ENCODE measurements at places on chromosomes 3 and 15. TPM values are rescaled to one million over a fixed set of nuclear protein-coding genes. Genes with fewer than 3 reads are reported as not detected.

The EBLN2 gene
- 2.5 TPM for polyA plus RNA-seq

The TCF12 gene
- polyA plus RNA-seq: 78.5 TPM

The SLC28A1 gene
- not detected for polyA plus RNA-seq

The CNTN6 gene
- polyA plus RNA-seq: not detected

The MUC13 gene
- not detected for polyA plus RNA-seq

The GPR156 gene
- polyA plus RNA-seq: 0.09 TPM

The RHOV gene
- polyA plus RNA-seq: 0.07 TPM

The STRC gene
- 0.20 TPM for polyA plus RNA-seq

The TMEM266 gene
- 0.06 TPM for polyA plus RNA-seq

The DPPA2 gene
- polyA plus RNA-seq: not detected

The PCOLCE2 gene
- 0.50 TPM for polyA plus RNA-seq

The NUSAP1 gene
- 59.2 TPM for polyA plus RNA-seq

The SST gene
- not detected for polyA plus RNA-seq

The ABHD14A gene
- polyA plus RNA-seq: 12.2 TPM

DNA sequence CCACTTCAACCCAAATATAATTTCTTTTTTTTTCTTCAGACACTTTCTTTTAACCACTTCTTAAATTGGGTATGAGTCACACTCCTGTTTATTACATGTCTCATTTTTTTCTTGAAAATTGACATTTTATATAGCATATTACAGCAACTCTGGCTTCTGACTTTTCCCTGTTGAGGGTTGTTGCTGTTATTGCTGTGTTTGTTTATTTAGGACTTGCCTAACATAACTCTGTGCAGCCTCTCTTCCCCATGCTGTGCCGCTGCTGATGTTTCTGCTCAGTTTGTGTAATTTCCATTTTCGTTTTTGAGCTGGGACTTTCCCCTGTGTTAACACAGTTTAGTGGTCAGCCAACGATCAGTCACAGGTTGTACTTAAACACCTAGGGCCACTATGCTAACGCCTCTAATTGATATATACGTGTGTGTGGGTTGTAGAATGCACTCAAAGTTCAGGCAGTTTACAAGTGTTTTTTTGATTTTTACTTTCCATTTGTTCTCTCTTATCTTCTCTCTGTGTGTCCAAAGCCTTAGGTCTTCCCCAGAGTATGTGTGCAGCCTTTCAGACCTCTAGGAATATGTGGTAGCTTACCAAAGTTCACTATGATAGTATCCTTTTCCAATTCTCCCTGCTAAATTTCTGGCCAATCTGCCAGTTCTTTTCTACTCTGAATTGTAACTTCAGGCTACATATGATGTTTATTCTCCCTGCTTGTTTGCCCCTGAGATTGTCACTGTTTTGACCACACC is 337.2 kb downstream of the ZBTB20 start:
- H3K36me3 ChIP-seq: no peaks in the 10 kb centered on the region
- peaks cover 2% of the 10 kb centered on the region for H3K4me1 ChIP-seq
- peak; percentile 65 for DNase-seq
- no peak overlapping the region for H3K4me3 ChIP-seq
- no peaks in the 10 kb centered on the region for H3K27me3 ChIP-seq

DNA sequence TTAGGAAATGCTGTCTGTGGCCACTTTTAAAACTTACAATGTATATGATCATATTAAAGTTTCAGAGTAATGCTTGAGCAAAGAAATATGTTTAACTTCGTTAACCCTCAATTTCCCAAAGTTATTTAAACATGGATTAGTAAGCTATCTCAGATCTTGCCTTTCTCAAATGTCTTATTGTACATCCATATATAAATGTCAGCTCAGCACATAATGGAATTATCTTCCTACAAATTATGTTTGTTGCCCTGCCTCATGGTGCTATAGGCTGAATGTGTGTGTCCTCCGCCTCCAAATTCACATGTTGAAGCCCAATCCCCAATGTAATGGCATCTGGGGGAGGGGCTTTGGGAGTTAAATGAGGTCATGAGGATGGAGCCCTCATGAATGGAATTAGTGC is 200.3 kb downstream of the MINAR1 start:
- H3K4me3 ChIP-seq: no peak overlapping the region
- H3K27ac ChIP-seq: no peak overlapping the region
- no peaks in the 10 kb centered on the region for H3K36me3 ChIP-seq
- peaks cover 2% of the 10 kb centered on the region for H3K4me1 ChIP-seq
- DNase-seq: no peak

- no peaks in the 10 kb centered on the region for H3K4me1 ChIP-seq
- H3K4me3 ChIP-seq: no peak overlapping the region
- H3K36me3 ChIP-seq: no peaks in the 10 kb centered on the region
These were observed 74.0 kb upstream of the MANF start for GRCh38 chr3:51311055-51311454.

DNA sequence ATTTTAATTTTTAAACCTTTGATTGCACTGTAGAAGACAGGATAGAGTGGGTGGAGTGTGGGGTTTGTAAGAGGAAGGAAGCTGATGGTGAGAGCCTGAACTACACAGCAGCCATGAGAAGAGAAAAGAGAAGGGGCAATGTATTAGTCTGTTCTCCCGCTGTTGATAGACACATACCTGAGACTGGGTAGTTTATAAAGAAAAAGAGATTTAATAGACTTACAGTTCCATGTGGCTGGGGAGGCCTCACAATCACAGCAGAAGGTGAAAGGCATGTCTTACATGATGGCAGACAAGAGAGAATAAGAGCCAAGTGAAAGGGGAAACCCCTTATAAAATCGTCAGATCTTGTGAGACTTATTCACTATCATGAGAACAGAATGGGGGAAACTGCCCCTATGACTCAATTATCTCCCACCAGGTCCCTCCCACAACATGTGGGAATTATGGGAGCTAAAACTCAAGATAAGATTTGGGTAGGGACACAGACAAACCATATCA is 37.3 kb downstream of the STARD5 start:
- no peaks in the 10 kb centered on the region for H3K4me1 ChIP-seq
- no peaks in the 10 kb centered on the region for H3K27me3 ChIP-seq
- no peak for DNase-seq
- no peak overlapping the region for H3K27ac ChIP-seq
- peaks cover 13% of the 10 kb centered on the region for H3K36me3 ChIP-seq

- peaks cover 3% of the 10 kb centered on the region for H3K4me1 ChIP-seq
- H3K27me3 ChIP-seq: no peaks in the 10 kb centered on the region
- no peaks in the 10 kb centered on the region for H3K36me3 ChIP-seq
- no peak overlapping the region for H3K27ac ChIP-seq
These were observed 910.1 kb downstream of the MCTP2 start for GRCh38 chr15:95141486-95141885.

DNA sequence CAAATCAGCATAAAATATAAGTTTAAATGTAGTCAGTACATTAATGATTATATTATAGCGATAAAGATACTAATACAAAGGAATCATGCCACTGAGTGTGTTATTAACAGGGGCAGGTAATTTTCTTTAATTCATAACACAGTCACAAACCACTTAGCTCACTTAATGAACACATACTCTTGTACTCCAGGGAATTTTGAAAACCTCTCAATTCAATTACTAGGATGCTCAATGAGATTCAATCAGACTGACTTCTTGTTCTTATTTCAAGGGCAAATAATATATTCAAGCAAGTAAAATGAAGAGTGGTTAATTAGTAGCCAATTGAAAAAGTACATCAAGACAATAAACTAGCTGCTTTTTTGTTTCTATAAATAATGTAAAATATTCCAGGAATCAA is 5.8 kb upstream of the SUCNR1 start:
- no peak overlapping the region for H3K4me3 ChIP-seq
- no peaks in the 10 kb centered on the region for H3K36me3 ChIP-seq
- H3K4me1 ChIP-seq: peaks cover 9% of the 10 kb centered on the region
- DNase-seq: no peak

DNA sequence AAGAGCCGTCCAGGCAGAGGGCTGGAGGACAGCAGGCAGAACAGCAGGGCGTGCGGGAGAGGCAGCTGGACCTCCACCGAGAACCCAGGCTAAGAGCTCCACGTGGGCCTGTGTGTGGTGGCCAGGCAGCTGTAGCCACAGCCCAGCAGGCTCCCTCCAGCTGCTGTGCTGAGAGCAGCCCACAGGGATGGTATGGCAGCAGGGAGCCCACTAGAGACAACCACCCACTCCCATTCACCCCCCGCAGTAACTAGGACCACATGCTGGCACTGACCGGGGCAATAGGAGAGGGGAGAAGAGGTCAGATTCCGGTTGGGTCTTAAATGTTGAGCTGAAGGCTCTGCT is 25.6 kb upstream of the MUSTN1 start:
- no peaks in the 10 kb centered on the region for H3K4me1 ChIP-seq
- no peak overlapping the region for H3K27ac ChIP-seq
- no peak for DNase-seq
- H3K4me3 ChIP-seq: no peak overlapping the region

- H3K4me3 ChIP-seq: peak overlapping the region; percentile 61
- H3K27me3 ChIP-seq: peaks cover 36% of the 10 kb centered on the region
- H3K4me1 ChIP-seq: no peaks in the 10 kb centered on the region
These were observed 754 bp downstream of the B3GNT5 start for GRCh38 chr3:183253528-183254486.

DNA sequence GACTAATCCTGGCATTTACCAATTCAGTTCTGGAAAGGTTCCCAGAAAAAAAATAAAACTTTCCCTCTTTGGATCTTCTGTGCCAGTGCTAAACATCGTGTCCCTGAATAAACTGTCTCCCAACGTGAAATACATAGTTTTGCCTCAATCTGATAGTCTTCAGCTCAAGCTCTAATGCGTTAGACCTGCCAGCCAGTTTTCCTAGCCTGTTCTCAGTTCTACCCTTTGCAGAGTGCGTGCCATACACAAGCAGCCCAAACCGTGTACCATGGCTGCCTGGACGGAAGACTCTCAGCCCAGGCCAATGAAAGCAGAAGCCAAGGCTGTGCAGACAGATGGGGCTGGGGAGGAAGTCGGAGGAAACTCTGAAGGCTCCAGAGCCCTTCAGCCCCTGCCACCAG is 11.4 kb upstream of the OCA2 start:
- peaks cover 23% of the 10 kb centered on the region for H3K36me3 ChIP-seq
- no peak overlapping the region for H3K27ac ChIP-seq
- peaks cover 3% of the 10 kb centered on the region for H3K27me3 ChIP-seq

DNA sequence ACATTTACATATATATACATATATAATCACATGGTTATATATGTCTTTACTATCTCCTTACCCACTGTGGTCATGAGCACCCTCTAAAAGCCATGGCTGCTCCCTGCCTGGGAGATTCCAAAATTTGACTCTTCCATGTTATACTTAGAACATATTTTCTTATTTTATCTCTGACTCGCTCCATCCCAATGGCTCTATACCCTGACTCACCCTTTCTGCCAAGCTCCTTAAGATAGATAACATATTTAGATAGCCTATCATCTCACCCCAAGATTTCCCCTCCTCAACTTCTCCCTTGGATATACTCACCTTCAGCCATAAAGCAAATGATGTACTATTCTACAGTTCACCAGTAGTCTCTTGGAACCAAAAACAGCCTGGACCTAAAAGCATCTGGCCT is 65.1 kb downstream of the CD200R1L start:
- H3K4me1 ChIP-seq: peaks cover 25% of the 10 kb centered on the region
- peak; percentile 68 for DNase-seq
- no peak overlapping the region for H3K27ac ChIP-seq
- no peaks in the 10 kb centered on the region for H3K36me3 ChIP-seq
- no peaks in the 10 kb centered on the region for H3K27me3 ChIP-seq
- H3K4me3 ChIP-seq: no peak overlapping the region

GRCh38 chr3:155292133-155292532 is 1.4 kb downstream of the STRIT1 start:
- H3K27me3 ChIP-seq: no peaks in the 10 kb centered on the region
- H3K4me3 ChIP-seq: no peak overlapping the region
- peak; percentile 40 for DNase-seq
- no peak overlapping the region for H3K27ac ChIP-seq

- no peaks in the 10 kb centered on the region for H3K36me3 ChIP-seq
- no peak overlapping the region for H3K27ac ChIP-seq
- no peaks in the 10 kb centered on the region for H3K4me1 ChIP-seq
- DNase-seq: peak; percentile 47
- no peaks in the 10 kb centered on the region for H3K27me3 ChIP-seq
These were observed 92.8 kb downstream of the GOLIM4 start for GRCh38 chr3:168002786-168003368.

DNA sequence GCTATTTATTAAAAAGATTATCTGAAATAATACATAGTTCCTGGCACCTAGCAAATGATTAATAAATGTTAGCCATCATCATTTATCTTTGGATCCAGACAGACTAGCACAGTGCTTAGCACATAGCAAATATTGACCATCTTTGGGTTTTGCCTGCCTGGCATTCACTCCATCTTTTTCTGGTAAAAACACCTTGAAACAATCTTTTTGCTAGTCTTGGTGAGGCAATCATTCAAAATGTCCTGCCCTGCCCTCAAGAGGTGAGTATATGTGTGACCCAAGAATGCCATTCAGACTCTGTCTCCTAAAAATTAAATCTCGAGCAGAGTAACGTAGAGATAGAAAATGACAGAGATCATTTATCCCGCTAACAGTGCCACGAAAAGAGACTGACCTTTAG is 78.3 kb upstream of the ZNF280D start:
- no peaks in the 10 kb centered on the region for H3K36me3 ChIP-seq
- no peak for DNase-seq
- H3K4me3 ChIP-seq: no peak overlapping the region

- no peak overlapping the region for H3K4me3 ChIP-seq
- H3K36me3 ChIP-seq: no peaks in the 10 kb centered on the region
- H3K4me1 ChIP-seq: 0 out of 2 replicates have a peak, but pooled peaks cover 2% of the 10 kb centered on the region
- no peak overlapping the region for H3K27ac ChIP-seq
- H3K27me3 ChIP-seq: no peaks in the 10 kb centered on the region
These were observed 674.1 kb downstream of the MECOM start for GRCh38 chr3:168989396-168989795.

DNA sequence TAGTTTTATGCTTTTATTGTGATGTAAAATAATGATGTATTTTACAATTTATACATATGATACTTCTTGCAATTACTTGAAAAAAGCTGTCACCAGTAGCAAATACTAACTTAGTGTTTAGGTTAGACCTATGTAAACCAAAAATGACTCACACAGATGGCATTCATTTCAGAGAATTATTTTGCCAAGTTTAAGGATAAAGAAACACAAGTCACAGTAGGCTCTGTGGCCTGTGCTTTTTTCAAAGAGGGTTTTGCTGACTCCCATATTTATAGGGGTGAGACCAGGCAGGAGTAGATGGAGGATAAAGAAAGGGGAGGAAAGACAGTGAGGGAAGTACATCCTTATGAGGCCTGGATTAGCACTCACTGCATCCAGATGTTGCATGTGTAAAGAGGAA is 356.6 kb upstream of the NPAP1 start:
- H3K4me3 ChIP-seq: no peak overlapping the region
- no peak overlapping the region for H3K27ac ChIP-seq
- no peaks in the 10 kb centered on the region for H3K27me3 ChIP-seq
- no peaks in the 10 kb centered on the region for H3K36me3 ChIP-seq
- no peaks in the 10 kb centered on the region for H3K4me1 ChIP-seq

Measured in IMR-90 (cell line).